ENCODE measurements at places on chromosomes 12 and 14.

- no peak for DNase-seq
Measured at GRCh38 chr12:116463366-116463765, 95.8 kb upstream of the MAP1LC3B2 start.

DNA sequence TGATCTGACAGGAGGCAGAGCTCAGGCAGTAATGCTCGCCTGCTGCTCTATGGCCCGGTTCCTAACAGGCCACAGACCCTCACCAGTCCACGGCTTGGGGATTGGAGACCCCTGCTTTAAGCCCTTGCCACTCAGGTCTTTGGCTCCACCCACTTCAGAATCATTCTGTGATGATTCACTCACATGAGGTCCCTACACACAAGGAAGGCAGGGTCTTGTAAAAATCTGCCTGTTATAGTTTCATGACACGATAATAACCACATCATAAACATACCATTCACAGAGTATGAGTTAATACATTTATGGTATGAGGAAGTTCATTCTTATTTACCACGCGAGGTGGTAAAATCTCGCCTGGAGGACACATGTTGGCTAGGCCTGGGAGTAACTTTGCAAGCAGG is 29.0 kb upstream of the MAX start:
- DNase-seq, result peak; percentile 96

DNA sequence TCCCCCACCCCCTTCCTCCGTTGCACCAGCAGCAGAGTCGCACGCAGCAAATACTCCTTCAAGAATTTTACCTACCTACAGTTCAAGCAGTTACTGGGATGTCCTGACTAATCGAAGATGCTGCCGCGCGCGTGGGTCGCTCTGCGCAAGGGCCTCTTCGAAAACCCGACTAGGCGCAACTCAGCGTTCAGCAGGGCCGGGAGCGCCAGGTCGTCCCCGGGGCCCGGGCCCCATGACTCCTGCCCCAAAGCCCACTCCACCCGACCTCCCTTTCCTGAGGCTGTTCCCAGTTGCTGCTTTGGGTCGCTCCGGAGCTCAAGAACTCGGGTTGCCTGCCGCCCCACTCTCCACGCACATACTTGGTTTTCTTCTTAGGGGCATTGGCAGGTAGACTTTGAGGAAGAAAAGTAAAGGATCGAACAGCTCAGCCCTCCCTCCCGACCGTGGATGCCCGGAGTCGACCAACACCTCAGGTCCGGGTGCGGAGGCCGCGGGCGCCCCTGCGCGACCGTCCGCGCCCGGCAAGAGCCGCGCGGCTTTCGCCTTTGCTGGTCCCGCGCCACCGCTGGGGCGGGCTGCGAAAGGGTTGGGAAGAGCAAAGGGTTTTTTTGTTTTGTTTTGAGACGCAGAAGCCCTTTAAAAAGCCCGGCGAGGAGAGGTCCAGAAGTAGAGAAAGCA is 1.9 kb downstream of the BMP4 start:
- DNase-seq, result peak; percentile 69

- no peak for DNase-seq
Measured at GRCh38 chr12:18683327-18684013, 54.3 kb downstream of the PLCZ1 start.

GRCh38 chr12:72472350-72472749 is 200.2 kb downstream of the TRHDE start:
- no peak for DNase-seq

- DNase-seq, result no peak
Measured at GRCh38 chr12:96420277-96420835, 20.1 kb upstream of the CDK17 start.

- peak; percentile 26 for DNase-seq
Measured at GRCh38 chr12:29320295-29321085, 60.5 kb downstream of the ERGIC2 start.

DNA sequence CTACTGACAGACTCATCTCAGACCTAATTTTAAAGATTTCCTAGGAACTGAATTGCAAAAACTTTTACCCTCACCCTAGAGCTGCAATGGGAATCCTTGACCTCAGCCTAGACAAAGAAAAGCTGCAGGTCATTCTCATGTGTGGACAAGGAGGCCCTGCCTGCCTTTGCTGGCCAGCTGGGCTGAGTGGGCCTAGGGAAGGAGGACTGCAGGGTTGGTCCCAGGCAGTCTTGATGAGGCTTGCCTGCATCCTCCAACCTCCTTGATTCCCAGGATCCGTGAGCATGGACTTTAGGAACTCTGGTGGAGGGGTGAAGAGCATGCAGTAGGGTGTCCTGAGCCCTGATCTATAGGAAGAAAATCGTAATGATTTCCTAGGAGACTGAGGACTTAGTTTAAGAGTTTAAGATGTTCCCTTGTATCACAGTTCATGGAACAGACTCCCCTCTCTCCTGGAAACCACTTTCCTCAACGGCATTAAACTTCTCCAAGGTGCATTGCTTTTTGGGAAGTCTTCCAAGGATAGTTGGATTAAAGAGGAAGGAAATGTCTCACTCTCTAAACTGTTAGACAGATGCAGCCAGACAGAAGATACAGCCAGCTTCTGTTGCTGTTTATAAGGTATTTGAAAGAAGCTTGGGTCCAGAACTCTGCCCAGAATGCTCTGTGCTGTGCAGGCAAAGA is 55.4 kb upstream of the DDX11 start:
- no peak for DNase-seq

DNA sequence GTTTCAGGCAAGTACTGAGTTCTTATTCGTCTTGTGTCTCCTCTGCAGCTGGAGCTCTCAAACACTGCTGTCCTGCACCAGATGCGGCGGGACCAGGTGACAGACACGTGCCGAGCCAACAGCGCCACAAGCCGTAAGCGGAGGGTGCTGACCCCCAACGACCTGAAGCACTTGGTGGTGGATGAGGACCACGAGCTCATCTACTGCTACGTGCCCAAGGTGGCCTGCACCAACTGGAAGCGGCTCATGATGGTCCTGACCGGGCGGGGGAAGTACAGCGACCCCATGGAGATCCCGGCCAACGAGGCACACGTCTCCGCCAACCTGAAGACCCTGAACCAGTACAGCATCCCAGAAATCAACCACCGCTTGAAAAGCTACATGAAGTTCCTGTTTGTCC is 201.2 kb downstream of the SLC41A2 start:
- DNase-seq, result no peak

DNA sequence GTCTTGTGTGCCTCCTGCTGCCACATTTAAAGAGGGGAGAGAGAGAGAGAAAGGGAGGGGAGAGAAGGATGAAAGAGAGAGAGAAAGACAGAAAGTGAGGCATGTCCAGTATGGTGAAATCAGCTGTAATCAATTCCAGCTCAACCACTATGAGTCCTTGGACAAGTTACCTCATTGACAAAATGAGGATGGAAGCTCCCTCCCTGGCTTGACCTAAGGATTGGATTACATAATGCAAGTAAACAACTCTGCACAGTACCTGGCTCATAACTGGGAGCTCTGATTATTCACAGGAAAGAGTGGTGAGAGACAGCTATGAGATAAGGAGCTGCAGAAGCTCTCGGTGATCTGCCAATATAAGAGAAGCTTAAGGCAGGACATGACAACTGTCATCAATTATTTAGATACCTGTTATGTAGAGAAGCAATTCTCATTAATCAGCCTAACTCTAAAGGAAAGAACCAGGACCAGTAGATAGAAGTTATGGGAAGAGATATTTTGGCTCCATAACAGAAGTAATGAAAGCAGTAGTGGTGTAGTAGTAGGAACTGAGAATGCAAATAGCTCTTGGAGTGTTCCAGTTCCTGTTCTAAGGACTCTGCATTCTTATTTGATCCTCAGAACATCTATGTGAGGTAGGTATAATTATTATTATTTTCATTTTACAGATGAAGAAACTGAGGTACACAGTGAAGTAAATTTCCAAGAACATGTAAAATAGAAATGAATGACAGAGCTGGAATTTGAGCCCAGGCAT is 791.6 kb downstream of the DIO2 start:
- no peak for DNase-seq

GRCh38 chr14:81831128-81831820 is 297.6 kb upstream of the SEL1L start:
- DNase-seq, result peak; percentile 55

DNA sequence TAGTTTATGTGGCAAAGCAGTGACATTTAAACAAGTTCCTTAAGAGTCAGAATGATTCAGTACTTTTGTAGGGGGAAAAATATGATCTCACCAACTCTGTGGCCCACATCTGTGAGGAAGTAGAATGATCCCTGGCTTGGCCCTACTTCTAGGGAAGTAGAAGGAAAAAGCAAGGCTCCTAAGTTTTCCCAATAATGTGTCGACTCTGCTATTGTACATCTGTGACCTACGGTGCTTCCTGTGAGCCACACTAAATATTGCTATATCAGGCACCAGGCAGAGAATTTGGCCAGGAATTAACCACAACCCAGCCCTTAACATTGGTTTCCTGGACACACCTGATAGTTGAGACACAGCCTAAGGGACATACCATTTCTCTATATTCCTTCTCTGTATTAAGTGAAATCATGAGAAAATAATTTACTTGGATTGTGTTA is 9.3 kb upstream of the NID2 start:
- DNase-seq, result no peak

DNA sequence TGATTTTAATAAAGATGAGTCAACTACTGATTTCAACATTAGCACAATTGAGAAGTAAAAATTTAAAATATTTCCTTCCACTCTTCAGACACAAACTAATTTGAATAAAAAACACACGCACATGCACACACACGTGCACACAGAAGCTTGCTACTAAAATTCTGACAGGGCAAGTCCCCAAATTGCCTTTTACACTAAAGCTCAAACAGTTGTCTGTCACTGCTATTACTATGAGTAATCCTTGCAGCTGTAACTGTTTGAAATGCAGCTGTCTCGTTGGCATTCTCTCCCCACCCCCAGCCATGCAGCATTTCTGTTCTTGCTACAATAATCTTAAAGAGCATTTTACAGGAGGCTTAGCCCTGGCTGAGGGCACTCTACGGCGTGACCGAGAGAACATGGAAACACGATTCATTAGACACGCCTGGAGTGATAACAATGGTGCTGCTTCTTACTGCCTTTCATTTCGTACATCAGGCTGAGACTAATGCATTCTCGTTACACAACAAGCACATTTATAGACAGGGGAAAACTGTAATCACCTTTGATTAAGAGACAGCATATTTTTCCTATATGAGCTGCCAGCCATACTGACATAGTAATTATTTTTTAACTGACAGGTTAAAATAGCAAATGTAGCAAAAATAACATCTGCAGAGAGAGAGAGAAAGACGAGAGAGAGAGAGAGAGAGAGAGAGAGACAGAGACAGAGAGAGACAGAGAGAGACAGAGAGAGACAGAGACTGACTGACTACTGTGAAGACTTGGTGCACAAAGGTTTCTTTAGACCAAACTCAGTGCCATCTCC is 153.8 kb downstream of the MED13L start:
- peak; percentile 13 for DNase-seq

- no peak for DNase-seq
Measured at GRCh38 chr14:75645056-75645455, 15.6 kb downstream of the ERG28 start.

- no peak for DNase-seq
Measured at GRCh38 chr14:104036212-104036611, 49.3 kb upstream of the ASPG start.

DNA sequence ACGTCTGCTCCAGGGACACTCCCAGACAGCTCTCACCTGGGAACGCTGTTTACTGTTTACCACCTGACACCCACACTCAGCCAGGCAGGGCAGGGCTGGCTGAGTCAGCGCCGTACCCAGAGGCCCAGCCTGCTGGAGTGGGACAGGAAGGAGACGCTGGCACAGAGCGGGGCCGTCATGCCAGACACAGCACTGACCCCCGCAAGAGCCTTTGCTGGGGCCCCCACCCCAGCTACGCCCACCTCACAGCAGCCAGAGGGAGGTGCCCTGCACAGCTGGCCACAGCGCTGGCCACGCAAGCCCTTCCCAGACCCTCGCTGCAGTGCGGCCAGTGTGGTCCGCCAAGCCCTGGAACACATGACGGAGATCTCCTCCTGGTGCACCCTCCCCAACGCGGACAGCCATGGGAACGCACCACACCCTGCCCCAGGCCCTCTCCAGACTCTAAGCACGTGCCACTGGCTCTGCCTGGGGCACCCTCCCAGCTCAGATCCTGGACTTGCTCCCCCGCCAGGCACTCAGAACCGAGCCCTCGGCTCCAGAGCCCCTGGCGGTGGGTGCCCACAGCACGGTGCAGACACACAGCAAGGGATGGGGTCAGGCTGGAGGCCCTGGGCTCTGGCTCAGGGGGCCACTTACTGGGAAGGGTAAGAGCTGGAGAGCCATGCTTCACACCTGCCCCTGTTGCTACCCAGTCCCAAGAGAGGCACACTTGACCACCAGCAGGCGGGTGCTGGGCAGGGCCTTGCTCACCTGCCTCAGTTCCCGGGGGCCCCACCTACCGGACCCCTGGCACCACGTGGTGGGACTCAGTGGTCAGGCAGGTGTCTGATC is 5.7 kb downstream of the AHNAK2 start:
- DNase-seq, result peak; percentile 83

DNA sequence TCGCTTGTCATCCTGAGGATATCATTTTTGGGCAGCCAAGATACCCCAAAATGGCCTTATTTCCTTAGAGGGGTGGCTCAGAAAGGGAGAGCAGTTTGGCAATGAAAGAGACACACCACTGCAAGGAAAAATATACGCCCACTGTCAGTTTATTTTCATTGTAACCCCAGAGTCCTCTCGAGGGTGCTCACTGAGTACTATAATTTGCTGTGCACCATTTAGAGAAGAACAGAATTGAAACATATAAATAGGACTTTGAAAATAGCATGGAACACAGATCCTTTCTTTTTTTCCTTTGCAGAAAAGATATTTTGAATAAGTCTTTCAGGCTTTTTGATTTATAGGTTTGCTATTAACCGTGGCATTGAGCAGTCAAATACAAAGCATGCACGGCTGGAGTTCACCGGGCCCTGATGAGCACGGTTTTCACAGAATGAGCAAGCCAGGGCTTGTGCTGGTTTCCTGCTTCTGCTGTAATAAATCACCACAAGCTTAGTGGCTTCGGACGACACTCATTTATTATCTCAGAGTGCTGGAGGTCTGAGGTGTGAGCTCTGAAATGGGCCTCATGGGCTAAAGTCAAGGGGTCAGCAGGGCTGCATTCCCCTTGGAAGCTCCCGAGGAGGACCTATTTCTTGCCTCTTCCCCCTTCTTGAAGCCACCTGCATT is 152.3 kb downstream of the ZNF664 start:
- DNase-seq, result no peak

DNA sequence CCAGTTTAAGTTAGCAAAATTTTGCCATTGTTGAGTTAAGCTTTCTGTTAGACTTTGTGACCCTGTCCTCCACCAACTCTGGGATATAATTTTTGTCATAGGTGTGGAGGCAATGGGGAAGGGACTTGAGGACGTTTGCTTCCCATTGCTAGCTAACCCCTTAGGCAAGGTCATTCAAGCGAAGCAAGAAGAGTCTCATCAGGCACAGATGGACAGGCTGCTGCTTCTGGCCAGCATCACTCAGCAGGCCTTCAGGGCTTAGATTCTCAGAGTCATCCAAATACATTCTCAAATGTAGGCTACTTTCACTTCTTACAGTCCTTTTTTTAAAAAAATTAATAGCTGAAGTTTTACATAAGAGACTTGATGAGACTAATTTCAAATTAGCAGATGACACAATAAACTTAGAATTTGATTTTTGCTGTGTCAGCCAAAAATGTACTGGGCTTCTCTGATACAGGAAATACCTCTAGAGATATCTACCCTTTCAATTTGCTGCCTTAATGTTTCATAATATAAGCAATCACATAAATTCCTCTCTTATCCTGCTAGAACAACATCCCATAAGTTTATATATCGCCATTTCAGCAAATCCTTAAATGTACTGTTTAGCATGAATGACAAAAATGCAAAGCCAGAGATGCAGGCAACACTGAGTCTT is 875.2 kb downstream of the FLRT2 start:
- DNase-seq, result no peak
